ENCODE measurements at places on chromosomes 3 and 15.
A peak's percentile ranks its signal among the peaks of the same experiment; 100 is the strongest.

- DNase-seq: no peak
These were observed 16.2 kb downstream of the CEP19 start for GRCh38 chr3:196695849-196696226.

DNA sequence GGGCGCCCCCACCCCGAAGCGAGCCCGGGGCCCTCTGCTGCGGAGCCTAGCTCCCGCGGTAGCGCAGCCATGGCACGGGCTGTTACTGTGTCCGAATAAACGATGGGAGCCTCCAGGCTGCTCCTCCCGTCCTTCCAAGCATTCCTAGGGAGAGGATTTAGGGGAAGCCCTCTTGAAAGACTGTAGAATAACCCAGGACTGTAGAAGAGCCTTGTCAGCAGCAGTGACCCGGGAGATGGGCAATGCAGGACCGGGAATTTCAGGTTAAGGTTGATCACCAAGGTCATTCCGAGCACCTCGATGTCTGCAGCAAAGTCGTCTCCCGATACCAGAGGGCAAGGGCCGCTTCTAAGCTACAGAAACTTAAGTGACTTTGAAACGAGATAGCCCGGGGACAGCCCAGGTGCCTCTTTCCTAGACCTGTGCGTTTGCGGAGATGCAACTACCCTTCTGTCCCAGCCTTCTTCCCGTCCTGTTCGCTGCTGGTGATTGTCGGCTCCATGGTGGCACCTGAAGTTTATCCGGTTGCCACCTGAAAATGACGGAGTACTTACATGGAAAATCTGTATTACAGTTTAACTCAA, 753 bp upstream of the MYO5A start:
- no peak for DNase-seq

DNA sequence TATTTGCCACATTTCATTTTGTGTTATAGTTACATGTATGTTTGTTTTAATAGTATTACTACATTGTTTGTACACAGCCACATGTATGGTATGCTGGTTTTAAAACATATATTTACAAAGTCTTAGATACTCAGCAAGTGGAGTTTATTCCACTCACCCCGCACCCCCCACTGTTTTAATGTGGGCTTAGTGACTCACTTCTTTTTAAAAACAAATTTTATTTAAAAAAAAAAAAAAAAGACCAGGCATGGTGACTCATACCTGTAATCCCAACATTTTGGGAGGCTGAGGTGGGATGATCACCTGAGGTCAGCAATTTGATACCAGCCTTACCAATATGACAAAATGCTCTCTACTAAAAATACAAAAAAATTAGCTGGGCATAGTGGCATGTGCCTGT, 26.9 kb upstream of the TJP1 start:
- DNase-seq: peak; percentile 14

GRCh38 chr3:101963902-101964362, 114.6 kb downstream of the NFKBIZ start:
- DNase-seq: peak; percentile 76

DNA sequence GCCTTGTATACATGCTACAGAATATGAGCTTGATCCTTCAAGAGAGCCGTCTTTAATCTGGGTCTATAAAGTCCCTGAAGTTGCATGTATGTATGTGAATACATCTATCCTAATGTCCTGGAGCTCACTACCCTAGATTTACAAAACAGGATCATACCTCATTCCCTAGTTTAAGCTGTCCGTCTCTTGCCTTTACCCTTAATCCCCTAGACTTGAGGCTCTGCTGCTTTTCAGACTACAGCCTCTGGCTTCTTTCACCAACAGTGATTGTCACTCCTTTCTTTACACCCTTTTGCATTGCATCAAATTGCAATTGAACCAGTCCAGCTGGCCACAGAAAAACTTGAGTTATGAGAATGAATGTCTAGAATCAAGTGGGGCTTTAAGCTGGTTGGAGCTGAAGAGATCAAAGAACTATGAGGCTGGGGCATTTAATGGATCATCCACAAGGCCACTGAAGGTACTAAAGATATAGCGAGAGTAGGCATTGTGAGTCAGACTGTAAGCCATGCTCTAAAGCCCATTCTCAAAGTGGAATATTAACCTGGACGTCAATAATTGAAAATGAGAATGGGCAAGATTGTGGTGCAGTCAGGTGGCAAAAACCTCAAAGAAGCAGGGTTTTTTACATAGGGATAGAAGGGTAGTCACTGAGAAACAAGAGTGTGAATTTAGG, 12.3 kb upstream of the PLD1 start:
- DNase-seq: no peak

GRCh38 chr15:80568876-80569605, 126.1 kb upstream of the ABHD17C start:
- DNase-seq: no peak

DNA sequence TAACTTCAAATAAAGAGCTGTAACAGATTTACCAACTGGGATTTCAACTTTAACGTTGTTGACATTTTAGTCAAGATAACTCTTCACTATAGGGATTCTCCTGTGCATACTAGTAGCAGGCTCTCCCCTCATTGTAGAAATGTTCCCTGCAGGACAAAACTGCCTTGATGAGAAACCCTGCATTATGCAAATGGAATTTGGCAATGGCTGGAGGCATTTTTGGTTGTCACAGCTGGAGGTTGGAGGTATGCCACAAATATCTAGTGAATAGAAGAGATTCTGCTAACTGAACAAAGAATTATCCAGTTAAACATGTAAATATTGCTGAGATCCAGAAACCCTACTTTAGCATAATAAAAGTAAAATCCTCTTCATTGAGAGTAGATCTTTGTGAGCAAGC, 928.8 kb upstream of the ALCAM start:
- peak; percentile 68 for DNase-seq

GRCh38 chr15:66066005-66066404, 187.5 kb downstream of the MEGF11 start:
- no peak for DNase-seq

DNA sequence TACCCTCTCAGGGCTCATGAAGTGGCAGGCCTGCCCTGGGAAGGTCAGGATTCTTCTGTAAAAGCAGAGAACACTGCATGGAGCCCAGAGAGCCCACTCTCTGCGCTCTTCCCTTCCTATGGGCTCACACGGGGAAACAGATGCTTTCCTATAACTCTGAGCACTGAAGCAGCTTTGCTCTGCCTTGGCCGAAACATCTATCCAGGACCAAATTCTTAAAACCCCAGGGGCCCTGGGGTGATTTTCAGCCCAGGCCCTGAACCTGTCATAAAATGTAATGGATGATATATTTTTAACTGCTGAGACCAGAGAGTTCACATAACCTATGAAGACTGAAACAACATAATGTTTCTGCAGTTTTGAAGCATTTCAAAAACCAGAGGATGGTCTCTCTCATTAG, 249.9 kb upstream of the CTDSPL start:
- DNase-seq: no peak

DNA sequence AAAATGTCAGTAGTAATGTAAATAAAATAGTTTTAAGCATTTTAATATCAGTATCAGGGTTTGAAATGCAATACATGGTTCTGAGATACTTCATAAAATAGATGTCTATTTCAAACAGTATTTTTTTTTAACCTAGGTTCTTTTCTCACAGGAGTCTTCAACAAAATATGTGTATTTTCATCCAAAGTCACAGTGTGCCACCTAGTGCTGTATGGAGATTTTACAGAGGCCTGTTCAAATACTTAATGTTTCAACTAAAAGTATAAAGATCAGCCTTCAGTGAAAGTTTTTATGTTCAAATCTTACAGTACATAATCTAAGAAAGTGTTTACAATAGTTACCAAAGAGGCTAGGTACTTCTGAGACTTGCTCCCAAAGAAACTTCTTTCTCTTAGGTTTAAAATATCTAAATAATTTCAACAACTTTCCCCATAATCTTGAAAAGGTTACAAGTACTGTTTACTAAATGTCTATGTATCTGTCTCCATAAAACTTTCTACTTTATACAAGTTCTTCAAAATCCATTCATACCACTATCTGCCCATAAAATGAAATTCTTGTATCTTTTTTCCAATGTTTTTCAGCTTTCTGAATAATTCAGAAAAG, 38.3 kb downstream of the SCAPER start:
- DNase-seq: peak; percentile 5

- no peak for DNase-seq
These were observed 950.1 kb downstream of the DIPK2A start for GRCh38 chr3:144921710-144922109.

GRCh38 chr3:192817506-192817905, 90.2 kb upstream of the FGF12 start:
- DNase-seq: no peak

GRCh38 chr15:66617137-66618090, 51.6 kb upstream of the LCTL start:
- DNase-seq: peak; percentile 20

DNA sequence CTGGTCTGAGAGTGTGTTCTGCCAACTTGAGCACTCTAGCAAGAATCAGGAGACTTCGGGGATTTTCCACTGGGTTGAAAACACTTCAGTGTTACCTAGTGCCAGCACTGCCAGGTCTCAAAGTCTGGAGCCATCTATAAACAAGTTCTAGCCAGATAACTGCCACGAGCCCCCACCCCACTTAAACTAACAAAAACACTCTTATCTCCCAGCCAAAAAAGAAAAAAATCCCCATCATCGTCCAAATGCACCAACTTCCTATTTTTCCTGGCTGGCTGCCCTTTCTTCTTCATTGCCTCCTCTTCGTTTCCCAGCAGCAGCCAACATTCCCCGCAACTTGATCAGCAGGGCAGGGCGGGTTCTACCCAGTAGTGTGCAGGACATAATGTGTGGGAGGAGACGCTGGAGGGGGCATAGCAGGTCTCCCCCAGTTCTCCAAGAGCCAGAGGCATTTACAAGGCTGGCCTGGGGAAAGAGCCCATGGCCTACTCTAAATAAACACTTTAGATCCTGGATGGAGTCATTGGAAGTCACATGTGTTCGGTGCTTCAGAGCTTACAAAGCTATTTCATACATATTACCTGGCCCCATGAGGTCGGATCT, 29.5 kb downstream of the C2CD4B start:
- DNase-seq: peak; percentile 52

- no peak for DNase-seq
These were observed 71.2 kb downstream of the RYK start for GRCh38 chr3:134179508-134179907.

DNA sequence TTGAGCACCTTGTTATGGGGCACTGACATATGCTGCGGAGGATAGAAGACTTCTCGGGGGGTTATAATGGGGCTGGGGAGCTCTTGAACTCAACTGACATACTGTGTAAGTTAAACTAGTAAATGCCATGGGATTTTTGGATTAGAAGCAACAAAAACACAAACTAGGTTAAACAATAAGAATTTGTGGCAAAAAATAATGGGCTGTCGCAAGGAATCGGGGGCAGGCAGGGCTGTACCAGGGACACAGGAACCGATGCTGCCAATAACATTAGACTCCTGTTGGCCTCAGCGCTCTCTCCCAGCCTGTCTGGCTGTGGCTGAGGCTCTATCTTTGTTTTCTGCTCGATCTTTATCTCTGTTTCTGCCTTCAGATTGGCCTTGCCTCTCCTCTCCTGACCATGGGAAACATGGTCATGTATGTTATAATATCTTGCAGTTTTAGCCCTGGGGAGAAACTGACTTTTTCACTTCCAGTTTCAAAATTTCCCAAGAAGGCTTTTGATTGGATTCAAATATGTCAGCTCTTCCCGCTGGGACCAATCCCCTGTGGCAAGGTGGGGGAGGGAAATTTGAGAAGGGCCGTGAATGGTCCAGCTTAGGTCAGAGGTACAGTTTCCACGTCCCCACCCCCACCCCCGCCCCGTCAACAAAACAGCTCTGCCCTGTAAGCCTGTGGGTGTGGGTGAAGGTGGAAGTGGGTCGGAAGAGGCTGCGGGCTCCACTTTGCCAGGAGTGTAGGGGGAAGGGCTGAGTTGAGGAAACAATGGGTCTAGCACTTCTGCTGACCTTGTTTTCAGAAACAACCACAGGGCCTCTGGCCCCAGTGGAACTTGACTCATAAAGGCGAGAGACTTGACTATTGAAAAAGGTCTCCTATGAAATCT, 161.1 kb upstream of the TBL1XR1 start:
- DNase-seq: peak; percentile 81

DNA sequence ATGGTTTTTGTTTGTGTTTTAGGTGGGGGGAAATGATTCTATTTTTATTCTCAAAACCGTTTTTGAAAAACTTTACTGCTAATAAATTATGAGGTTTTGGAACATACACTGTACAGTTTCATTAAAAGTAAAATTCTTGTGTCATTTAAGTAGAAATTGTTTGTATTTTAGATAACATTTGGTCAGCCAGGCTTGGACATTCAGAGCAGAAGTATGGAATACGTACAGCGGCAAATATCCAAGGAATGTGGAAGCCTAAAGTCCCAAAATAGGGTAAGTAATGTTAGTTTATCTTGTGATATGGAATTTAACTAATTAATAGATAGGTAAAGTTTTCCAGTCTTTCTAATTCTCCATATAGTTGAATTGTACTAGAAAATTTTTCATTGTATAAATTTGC, 96.6 kb downstream of the SPRED1 start:
- DNase-seq: no peak

DNA sequence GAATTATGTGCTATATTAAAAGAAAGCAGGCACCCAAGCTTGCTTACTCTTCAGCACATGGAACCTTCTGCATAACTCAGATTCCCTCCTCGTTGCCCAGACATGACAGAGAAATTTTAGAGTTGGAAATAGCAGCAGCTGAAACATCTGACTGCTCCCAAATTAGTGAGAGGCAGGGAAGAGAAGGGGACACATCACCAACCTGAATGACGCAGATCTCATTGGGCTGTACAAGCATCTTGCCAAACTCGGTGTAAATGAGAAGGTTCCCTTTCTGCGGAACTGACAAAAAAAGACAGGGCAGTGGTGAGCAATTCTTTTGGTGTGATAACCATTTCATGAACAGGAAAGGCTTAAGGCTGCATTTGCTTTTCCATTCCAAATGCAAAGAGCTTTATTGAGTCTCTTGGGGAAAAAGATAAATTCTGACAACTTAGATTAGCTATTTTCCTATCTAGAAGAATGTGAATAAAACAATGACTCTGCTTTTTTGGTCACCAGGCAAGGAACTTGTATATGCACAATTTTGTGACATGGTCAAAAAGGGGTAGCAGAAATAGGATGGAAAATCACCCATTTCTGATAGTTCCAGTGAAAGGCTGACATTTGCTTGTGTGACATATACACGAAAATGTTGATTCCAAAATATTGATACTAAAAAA, 35.1 kb downstream of the HGD start:
- DNase-seq: no peak

GRCh38 chr3:25438791-25439555, 10.9 kb downstream of the RARB start:
- DNase-seq: no peak

DNA sequence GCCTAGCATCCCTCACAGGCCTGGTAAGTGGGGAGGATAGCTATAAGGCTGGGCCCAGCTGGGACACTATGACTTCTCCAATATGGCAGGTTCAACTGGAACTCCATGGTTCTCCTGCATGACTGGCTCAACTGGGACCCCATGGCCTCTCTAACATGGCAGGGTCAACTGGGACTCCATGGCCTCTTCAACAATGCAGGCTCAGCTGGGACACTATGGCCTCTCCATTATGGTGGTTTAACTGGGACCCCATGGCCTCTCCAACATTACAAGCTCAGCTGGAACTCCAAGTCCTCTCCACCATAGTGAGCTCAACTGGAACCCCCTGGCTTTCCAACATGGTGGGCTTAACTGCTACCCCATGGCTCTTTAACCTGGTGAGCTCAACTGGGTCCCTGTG, 58.2 kb upstream of the SEC61A1 start:
- no peak for DNase-seq

- no peak for DNase-seq
These were observed 13.1 kb downstream of the RYK start for GRCh38 chr3:134237454-134238145.
